ENCODE measurements at places on chromosomes 2 and 18.

DNA sequence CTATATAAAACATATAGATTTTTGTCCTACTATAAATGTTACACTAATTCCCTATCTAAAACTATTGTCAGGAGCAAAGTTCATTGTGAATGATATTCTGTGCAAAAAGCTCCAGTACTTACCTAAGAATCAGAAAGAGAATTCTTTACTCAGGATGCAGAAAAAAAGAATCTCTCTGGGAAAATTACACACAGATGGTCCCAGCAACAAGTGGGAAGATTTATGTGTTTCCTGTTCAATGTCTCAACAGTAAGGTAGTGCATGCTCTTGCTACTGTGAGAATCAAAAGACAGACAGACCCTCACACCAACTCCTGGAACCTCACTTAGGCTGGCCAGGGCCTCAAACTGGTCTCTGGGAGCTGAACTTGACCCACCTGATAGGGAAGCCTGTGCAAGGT is 11.2 kb upstream of the NAPG start:
- DNase-seq, result no peak

DNA sequence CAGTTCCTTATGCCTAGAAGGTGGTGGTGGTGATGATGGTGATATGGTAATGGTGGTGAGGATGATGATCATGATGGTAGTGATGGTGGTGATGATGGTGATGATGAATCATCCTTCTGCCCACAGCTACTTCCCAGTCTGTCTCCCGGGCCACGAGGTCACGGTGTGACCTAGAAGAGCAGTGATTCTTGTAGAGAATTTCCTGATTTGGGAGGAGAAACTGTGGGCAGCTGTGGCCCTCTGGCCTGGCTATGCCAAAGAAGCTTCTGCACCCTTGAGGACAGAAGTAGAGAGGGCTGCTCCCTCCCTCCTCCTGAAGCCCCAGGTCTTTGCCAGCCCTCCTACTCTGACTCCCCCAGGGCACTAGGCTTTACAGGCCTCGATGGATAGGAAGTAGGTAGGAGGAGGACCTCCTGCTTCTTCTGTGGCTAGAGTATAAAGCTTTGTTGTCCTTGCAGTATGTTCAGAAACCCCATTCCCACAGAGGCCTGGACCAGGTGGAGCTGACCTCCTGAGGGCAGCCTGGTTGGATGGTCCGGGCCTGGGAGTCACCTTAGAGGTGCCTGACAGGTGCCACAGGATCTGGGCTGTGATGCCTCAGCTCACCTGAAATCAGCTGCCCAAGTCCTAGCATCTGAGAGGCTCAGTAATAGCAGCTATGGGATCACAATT is 57.9 kb upstream of the EPAS1 start:
- DNase-seq, result peak; percentile 53

GRCh38 chr2:27796791-27797765 is 25.6 kb downstream of the MRPL33 start:
- no peak for DNase-seq

- no peak for DNase-seq
Measured at GRCh38 chr2:180376066-180376465, 369.0 kb upstream of the CWC22 start.

GRCh38 chr18:40250236-40250635 is 1704.8 kb upstream of the PIK3C3 start:
- no peak for DNase-seq

DNA sequence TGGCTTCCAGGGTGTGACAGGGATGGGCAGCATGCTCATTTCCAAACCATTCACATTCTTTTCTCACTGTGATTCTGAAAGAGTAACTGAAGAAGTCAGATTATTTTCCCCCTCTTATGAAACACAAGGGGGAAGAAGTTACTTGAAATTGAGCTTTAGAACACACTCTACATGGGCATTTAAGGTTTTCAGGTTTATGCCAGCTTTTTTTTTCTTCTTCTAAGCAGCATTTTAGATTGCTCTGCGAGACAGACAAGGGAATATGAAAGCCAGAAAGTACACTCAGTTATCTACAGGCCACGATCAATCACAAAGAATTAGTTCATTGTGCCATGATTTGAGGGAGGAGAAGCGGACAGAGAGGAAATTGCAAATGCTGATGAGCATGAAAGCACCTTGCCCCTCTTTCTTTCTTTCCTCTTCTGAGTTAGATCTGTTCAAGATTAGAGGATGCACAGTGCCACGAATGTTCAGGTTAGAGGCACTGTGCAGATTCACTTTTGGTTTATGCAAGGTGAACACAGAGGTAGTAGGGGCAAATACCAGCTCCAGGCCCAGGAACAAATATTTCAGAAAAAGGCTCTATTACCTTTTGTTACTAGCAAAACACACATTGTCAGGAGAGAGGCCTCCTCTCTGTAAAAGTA is 49.2 kb downstream of the CXCR4 start:
- DNase-seq, result peak; percentile 19

DNA sequence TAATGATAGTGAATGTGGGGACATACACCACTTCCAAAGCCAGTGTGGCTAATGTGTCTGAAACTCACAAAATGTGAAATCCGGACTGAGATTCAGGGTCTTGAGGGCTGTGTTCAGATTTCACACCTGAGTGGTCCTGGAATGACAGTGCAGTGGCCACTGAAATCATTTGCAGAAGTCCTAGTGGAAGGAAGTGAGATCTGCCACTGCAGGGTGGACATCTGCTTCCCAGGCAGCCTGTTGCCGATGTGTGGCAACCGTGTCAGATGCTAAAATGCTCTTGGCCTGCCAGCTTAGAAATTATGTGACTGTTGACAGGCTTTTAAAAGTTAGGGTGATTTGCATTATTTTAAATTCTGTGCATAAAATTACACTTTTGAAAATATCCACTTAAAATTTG is 77.8 kb upstream of the TMEM200C start:
- DNase-seq, result no peak

DNA sequence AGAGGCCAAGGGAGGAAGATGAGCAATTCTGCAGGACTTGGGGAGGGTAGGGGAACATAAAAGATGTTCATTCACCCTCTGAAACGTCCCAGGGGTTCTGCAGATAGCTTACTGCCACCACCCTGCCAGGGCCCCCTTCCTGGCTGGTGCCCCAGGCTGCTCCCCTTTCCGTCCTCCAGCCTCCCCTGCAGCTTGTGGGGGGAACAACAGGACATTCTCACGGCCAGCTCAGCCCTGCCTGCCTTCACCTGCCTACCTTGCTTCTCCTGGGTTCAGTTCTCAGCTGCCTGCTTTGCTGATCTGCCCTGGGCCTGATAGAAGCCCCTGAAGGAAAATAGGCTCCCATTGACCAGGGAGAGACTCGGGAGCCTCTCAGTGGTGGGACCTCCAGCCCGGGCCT is 251.1 kb downstream of the CELF4 start:
- no peak for DNase-seq

GRCh38 chr2:234763002-234763873 is 188.6 kb upstream of the SH3BP4 start:
- DNase-seq, result no peak

DNA sequence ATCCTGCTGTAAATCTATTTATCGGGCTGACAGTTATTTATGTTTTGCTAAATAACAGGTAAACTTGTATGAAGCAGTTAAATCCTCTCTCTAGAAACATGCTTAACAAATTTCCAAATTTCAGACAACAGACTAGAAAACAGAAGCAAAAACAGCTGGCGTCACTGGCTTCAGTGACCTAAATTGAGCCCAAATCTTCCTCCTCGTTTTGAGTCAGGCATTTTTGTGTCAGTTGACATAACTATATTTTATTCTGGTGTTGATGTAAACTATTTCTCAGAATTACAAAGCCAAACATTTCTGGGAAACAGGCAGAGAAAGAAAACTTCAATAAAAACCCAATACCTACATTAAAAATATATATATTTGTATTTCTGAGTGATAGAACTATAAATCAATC is 21.7 kb downstream of the RBMS1 start:
- peak; percentile 71 for DNase-seq

DNA sequence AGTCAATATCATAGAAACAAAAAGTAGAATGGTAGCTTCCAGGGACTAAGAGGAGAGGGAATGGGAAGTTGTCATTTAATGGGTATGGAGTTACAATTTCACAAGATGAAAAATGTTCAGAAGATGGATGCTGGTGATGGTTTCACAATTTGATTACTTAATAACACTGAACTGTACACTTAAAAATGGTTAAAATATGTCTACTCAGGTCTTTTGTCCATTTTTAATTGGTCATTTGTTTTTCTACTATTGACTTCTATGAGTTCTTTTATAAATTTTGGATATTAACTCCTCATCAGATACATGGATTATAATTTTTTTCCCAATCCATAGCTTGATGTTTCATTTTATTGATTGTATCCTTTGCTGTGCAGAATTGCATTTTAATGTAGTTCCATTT is 275.5 kb downstream of the AKAIN1 start:
- DNase-seq, result no peak

- no peak for DNase-seq
Measured at GRCh38 chr2:21650569-21650968, 526.8 kb downstream of the TDRD15 start.

- peak; percentile 61 for DNase-seq
Measured at GRCh38 chr2:136135921-136136906, 18.3 kb upstream of the CXCR4 start.

- no peak for DNase-seq
Measured at GRCh38 chr2:109423556-109424359, 190.0 kb downstream of the SEPTIN10 start.

- no peak for DNase-seq
Measured at GRCh38 chr2:37969731-37970130, 44.6 kb downstream of the RMDN2 start.

DNA sequence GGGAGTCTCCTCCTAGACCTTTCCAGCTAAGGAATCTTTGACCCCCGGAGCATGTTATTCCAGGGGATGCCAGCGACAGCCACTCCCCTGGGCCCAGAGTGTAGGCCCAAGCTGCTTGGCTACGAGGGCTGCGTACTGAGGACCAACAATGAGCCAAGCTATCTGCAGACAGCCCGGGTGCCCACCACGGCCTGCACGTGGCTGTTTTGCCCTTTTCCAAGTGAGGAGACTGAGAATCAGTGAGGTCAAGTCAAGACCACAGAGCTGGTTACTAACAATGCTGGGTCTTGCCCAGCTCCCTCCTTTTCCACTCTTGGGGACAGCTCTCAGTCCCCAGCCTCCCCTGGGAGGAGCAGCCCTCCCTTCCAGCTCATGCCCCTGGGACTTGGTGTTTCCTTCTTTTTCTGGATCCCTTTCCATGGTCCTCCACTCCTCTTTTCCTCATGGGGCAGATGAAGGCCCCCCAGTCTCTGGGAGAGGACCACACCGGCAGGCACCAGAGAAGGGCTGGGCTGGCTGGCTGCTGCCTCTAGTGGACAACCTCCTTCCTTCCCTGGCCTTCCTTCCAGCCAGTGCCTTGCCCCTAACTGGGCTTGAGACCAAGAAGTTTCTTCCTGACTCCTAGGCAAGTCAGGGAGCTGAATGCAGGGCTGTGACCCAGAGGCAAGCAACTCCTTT is 550 bp upstream of the MALL start:
- DNase-seq, result no peak

GRCh38 chr2:119433636-119434327 is 2.1 kb downstream of the TMEM37 start:
- no peak for DNase-seq

GRCh38 chr2:1969701-1970015 is 225.3 kb upstream of the PXDN start:
- DNase-seq, result no peak

GRCh38 chr2:143205106-143205764 is 76.0 kb downstream of the ARHGAP15 start:
- peak; percentile 35 for DNase-seq

DNA sequence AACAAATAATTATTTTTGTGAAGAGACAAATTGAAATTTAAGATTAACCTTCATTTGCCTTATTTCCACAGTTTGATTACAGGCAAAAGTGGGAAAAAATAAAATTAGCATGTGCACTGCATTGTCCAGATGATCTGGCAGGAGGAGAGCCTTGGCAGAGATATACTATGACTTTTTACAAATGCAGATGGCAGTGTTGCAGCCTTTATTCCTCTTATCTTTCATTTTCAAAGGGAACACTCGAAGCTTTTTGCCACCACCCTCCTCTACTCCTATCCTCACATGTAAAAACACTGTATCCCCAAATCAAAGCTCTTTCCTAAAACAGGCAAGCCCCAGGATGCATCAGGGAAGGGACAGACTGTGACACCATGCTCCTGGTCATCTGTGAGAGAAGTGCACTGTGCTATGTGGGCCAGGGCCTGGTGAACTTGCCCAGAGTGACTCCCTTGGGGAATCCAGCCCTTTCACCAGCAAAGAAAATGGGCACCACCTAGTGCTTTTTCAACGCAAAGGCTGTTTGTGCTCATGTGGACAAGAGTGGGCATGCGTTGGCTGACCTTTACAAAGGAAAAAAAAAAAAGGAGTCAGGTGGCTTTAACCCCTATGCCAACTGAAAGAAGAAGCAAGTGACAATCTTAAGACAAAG is 74.7 kb upstream of the ETAA1 start:
- DNase-seq, result no peak

DNA sequence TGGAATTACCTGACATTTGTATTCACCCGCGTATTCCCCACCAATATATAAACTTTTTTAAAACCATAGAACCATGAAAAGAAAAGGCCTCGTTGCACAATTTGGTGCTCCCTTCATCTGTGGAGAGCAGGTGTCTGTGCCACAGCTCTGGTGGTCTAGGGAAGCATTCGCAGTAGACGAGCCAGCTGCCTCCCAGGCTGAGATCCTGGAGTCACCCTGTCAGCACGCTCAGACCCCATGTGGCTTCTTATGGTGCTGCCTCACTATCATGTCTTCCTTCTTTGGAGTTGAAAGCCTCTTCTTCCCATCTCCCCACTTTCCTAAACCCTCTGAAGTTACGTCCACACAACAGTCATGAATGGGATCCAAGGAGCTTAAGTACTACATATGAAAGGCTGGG is 38.4 kb upstream of the ACKR3 start:
- no peak for DNase-seq

- DNase-seq, result no peak
Measured at GRCh38 chr18:2882201-2882600, 35.4 kb downstream of the EMILIN2 start.

GRCh38 chr2:16128746-16129610 is 188.6 kb downstream of the MYCN start:
- no peak for DNase-seq

GRCh38 chr2:53475766-53476165 is 291.8 kb upstream of the CHAC2 start:
- DNase-seq, result no peak

Measured in activated CD4-positive, alpha-beta T cell treated with anti-CD3 and anti-CD28 coated beads, Interleukin-2, Interleukin-4, amounts not matched to agents 100 ng/mL and 50 ng/mL, durations not matched to agents 16 hours and 8 hours (primary cell).